ENCODE measurements at places on chromosomes 5 and 9.

GRCh38 chr9:98856982-98857381 is 49.5 kb downstream of the GALNT12 start:
- no peak for DNase-seq

DNA sequence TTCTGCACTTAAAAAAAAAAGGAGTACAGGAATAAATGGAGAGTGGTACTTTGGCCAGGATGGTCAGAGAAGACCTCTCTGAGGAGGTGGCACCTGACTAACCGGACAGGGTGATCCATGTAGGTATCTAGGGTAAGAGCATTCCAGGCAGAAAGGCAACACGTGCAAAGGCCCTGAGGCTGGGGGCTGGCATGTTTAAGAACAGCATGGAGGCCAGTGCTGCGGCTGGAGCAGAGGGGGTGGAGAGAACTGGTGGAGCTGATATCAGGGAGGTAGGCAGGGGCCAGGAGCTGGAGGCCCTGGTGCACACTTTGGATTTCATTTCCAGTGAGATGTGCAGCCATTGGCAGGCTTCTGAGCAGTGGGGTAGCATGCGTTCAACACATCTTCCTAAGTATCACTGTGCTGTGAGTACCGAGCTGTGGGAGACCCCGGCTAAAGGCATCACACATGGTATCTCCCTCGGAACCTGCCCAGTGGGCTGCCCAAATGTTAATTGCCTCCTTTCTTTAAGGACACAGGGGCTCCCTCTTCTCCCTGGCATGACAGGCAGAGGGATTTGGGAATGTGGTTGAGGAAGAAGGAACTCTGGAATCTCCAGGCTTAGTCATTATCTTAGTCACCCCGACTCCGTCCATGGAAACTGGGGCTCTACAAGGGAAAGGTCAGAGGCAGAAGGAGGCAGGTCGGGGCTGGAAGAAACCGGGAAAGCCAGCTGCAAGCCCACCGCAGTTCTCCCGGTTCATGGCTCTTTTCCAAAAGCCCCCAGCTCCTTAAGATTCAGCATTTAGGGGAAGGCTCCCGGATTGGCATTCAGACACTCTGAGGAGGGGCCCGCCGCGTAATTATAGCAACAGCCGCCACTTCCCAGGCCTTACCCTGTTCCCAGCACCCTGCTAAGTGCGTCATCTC is 18.6 kb downstream of the SLC6A7 start:
- DNase-seq, result no peak

DNA sequence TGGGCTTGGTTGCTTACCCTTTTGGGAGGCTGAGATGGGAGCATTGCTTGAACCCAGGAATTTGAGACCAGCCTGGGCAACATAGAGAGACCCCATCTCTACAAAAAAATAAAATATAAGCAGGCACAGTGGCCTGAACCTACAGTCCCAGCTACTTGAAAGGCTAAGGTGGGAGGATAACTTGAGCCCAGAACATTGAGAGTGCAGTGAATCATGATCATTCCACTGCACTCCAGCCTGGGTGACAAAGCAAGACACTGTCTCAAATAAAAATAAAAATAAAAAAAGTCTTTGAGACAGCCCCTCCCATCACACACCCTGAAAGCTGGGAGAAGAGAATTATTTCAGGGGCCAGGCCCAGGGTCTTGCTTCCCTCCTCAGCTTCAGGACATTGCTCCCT is 251.8 kb downstream of the BRINP1 start:
- no peak for DNase-seq

DNA sequence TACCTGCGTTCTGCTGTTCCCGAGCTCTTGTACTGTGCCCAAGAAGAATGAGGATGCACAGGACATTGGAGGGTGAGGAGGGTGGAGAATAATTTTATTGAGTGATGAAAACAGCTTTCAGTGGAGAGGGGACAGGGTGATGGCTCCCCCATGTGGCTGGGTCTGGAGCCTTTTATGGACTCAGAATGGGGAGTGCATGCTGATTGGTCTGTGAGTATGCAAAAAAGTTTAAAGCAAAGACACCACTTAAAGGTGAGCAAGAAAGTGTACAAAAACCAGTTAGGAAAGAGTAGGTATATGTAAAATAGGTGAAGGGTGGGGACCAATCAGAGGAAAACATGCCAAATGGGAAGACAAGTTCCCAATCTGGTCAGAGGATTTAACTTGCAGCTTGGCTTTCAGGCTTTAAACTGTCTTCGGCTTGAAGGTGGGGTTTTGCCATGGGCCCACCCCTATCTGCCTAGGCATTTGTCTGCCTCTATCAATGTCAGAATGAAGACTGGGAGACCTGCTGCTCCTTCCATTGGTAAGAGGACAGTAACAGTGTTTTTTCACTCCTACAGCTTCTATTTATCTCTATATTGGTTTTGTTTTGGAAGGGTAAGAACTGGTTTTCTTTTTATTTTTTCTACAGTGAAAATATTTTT is 118.0 kb upstream of the RAI14 start:
- DNase-seq, result no peak

GRCh38 chr5:25552871-25553481 is 908.2 kb upstream of the CDH10 start:
- no peak for DNase-seq

- DNase-seq, result no peak
These were observed 1509.7 kb downstream of the MAT2B start for GRCh38 chr5:165015126-165015525.

GRCh38 chr5:79602889-79603288 is 9.4 kb upstream of the TENT2 start:
- no peak for DNase-seq

DNA sequence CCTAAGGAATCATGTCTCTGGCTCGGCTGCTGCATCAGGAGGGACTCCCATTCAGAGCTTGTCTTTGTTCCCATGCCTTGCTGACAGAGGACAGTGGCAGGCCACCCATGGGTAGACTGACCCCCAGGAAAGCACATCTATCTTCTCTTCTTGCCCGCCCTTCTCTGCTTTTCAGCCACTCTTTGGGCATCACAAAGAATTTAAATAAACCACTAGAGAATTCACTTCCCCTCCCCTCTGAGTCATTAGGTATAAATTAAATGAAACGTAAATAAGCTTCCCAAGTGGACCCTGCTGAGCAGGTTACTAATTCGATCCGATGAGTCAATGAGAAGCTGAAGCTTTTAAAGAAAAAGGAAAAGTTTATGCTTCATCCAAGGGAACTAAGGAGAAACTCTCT is 97.0 kb downstream of the DRD1 start:
- no peak for DNase-seq

GRCh38 chr9:2158766-2159430 is 143.8 kb downstream of the SMARCA2 start:
- DNase-seq, result peak; percentile 11

DNA sequence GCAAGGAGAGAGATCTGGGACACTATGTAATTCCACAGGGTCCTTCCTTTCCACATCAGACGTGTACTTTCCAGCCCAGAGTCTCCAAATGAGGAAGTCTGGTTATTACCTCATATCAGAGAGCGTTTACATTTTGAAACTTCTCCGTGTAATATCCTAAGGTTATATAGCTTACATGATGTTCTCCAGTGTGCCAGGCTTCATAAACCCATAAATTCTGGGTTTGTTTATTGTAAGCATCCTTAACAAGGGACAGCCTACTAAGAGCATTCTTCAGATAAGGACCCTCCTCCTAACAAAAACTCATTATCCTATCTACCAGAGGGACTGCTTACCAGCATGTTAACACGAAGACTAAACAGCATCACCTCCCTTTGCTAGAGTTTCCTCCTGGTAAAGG is 17.9 kb downstream of the SRFBP1 start:
- no peak for DNase-seq

GRCh38 chr9:83346655-83347420 is 191.4 kb downstream of the FRMD3 start:
- no peak for DNase-seq

DNA sequence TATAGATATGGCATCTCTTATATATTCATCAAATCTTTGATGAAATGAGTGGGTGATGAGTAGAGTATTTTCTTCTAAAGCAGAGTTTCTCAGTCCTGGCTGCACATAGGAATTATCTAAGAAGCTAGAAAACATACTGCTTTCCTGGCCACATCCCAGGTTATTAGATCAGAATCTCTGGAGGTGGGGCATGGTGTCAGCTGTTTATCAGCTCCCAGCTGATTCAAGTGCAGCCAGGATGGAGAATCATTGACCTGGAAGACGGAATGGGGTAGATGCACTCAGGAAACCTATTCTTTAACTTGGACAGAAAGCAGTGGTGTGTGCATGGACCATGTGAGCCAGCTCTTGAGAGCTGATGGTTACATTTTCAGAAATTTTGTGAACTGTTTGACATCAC is 108.1 kb upstream of the IL6ST start:
- DNase-seq, result no peak

- DNase-seq, result no peak
These were observed 158.3 kb upstream of the MAP3K1 start for GRCh38 chr5:56656846-56657726.

DNA sequence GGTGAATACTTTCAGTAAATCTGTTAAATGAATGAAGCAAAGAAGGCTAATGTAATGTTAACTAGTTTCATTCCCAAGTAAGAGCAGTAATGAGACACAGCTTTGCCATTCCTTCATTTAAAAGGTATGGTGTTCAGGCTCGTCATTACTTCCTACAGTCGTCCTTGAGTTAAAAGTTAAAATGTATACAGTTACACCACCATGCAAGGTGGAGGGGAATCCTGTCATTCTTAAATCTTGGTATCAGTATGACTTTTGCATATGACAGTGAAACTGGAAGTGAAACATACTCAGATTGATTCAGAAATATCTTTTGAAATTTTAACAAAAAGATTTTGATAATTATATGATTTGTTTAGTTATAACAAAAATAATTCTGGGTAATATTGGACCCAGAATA is 25.9 kb downstream of the MTRR start:
- DNase-seq, result no peak

GRCh38 chr5:88892669-88893068 is 9.7 kb upstream of the MEF2C start:
- DNase-seq, result no peak

GRCh38 chr9:106728860-106729259 is 134.1 kb upstream of the ZNF462 start:
- no peak for DNase-seq

GRCh38 chr5:107640568-107640967 is 30.2 kb downstream of the EFNA5 start:
- no peak for DNase-seq

DNA sequence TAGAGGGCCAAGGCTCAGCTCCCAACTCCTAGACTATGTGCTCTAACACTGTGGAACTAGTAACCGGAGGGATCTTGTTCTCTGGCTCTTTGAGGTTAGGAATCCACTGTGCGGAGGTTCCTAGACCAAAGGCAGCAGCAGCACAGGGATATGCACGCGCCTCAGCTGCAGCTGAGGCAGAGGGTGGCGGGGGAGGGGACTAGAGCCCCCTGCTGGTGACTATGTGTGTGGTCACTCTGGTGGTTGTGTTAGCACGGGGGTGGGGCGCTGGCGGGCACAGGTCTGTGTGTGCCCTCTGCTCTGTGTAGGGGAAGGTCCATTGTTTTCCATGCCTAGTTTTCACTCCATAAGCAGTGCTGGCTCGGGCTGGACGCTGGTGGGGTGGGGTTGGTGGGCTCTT is 458.0 kb upstream of the IZUMO3 start:
- DNase-seq, result no peak

DNA sequence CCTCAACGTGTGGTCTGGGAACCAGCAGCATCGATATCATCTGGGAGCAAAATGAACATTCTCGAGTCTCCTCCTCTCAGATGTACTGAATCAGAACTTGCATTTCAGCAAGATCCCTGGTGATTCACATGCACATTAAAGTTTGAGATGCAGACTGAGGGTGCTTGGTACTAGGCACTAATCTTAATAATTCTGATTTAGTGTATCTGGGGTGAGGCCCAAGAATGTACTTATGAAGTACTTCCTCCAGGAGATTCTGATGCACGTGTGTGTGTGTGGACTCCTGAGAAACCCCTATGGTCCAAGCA is 56.2 kb upstream of the EQTN start:
- DNase-seq, result no peak

DNA sequence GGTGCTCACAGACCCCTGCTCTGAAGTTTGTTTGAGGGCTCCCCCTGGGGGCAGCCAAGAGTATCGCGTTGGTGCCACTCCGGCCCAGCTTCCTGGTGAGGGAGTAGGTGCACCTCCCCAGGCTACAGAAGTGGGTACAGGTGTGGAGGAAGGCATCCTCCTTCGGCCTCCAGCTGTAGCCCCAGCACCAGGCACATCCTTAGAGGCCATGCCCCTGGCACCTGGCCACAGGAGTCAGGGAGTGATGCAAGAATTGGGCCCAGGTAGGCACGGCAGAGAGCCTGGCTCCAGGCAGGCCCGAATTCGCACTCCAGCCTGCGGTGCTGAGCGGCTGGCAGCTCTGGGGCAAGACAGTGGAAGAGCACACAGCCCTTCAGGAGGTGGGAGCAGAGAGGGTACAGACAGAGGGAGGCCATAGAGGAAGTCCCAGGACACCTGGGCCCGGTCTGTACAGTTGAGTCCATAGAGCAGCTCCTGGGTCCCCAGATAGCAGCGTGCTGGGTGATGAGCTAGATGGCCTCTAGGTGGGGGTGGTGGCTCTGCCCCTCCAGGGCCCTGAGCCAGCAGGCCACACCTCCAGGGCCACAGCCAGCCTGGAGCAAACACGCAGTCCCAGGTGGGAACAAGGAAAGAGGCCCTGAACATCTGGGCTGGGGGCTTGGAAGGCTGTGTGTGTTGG is 2.4 kb downstream of the SAPCD2 start:
- peak; percentile 65 for DNase-seq

DNA sequence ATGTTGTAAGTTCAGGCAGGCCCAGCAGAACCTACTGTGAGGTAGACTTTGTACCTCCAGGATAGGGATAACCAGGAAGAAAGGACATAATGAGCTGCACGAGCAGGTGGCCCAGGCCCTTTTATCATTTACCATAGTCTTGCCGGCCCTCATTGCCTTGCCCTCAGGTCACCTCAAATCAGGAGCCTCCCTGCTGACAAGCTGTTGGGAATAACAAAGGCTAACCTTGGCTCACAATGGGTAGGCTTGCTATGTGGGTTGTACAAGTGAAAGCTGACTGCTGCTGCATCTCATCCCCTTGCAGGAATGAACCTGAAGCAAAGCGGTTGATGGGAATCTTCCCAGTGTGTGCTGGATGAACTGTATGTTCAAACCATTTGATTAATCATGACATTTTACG is 159.5 kb upstream of the ACTBL2 start:
- no peak for DNase-seq

DNA sequence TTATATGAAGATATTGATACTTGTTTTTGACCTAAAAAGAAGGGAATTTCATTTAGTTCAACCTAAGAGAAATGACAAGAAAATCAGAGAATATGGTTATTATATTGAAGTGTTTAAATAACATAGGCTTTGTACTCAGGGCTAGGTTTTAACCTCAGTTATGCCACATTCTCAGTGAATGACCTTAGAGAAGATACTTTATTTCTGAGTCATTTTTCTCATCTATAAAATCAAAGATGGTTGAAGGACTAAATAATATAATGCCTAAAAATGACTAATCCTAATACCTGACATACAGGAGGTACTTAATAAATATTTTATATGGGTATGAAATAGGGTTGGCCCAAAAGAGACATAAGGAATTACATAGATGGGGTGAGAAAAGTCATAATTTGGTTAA is 32.3 kb downstream of the DIMT1 start:
- DNase-seq, result no peak
